ENCODE measurements at places on chromosomes 7 and 10. TPM values are rescaled to one million over a fixed set of nuclear protein-coding genes. Genes with fewer than 3 reads are reported as not detected.

DNA sequence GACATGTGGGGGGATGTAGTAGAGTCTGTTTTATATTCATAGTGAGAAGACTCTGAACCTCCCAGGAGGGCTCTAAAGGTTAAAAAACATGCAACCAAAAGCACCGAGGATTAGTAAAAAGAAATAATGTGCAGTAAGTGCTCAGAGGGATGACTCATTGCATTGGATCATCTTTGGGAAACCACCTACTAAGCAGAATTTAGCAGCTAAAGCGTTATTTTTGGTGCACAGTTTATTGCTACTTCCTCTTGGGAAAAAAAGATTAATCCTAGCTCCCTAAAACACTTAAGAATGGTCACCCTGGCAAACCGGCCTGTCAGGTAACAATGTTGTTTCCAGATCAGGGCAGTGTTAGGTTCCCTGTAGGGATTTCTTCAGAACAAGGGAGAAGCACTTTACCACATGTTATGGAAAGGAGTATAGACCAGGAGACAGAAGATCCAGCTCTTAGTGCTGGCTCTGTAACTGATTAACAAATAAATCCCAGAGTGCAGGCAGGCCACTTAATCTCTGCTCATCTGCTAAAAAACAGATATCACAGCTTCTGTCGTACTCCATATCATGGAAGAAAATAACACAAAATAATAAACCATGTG, 44.8 kb upstream of the FAM133B start:
- no peak for DNase-seq

- no peak for DNase-seq
Observed at GRCh38 chr10:29617880-29618340, 16.9 kb downstream of the SVIL start.

GRCh38 chr10:121848082-121848481, 79.7 kb downstream of the ATE1 start:
- no peak for DNase-seq

DNA sequence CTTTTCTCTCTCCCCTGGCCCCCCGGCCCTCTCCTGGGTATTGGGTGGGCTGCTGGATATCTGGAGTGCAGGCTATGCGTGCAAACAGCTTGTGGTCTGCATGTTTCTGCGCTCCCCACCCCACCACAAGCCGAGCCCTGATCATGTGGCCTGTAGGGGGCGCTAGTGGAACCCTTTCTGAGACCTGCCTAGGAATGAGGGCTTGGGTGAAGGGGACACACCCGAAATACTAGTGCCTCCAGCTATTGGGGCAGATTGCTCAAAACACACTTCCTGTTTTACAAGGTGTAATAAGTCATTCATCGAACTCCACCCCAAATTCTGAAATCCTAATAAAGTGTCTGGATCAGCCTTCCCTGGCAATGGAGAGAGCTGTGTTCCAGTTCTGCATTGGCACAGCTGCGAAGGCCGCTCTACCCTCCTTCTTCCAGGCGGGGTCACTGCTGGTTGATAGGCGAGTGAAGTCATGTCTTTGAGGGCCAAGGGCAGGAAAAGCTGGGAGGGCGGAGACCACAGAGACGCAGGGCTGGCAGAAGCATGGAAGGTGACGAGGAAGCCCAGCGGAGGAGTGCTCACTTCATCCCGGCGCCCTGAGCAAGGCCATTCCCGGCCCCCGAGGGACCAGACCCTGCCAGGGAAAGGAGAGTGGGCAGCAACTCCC, 19.8 kb upstream of the PRRT4 start:
- DNase-seq, result no peak

- DNase-seq, result no peak
Observed at GRCh38 chr7:20864221-20864620, 77.5 kb upstream of the SP8 start.

GRCh38 chr7:106029451-106029850, 66.4 kb downstream of the CDHR3 start:
- DNase-seq, result no peak

The ZNF727 gene
- total RNA-seq, result 4.0 TPM

DNA sequence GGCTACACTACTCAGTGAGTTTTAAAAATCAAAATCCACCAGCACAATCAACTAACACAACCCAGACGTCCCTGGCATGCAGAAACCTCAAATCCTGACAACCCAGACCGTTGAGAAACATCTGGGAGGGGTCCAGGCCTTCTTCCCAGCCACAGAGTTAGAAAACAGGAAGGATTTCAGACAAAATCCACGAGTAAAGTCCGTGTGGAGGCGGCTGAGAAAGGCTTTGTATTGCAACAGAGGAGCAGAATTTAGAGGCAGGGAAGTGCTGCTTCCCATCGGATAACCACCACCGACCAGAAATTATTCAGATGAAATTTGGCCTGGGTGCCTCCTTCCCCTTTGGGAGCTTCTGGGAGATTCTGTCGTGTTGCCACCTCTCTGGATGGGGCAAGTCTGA, 61.5 kb downstream of the TNS3 start:
- DNase-seq, result peak; percentile 78

DNA sequence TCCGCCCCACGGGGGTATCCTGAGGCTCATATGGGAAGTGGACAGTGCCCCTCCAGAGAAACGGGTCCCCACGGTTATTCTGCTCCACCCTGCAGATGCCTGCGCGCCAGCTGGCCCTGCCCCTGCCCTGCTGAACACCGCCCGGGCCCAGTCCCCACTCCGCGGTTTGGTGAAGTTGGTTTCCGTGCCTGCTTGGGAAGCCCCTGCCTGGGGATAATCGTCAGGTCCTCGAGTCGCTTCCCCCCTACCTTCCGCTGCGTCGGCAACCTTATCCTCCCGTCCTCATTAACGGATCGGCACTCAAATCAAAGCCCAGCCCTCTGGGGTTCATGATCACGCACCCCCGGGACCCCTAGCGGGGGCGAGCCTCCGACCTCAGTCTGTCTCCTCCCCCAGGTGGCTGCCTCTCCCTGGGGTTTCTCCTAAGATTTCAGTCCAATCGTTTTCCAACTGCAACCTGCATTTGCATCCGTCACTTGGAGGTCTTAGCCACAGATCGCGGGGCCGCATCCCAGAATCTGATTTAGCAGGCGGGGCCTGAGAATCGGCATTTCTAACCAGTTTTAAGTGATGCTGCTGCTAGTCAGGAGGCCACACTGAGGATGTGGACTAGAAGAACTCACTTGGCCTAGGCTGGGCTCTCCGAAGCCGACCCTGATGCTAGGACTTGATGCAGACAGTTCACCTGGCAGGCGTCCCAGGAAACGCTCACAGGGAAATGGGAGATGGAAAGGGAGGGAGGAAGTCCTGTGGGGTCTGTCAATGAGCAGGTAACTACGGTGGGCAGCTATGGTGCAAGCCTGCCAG, 27.6 kb downstream of the WDR86 start:
- DNase-seq, result no peak

GRCh38 chr10:95391164-95391563, 100.4 kb upstream of the PDLIM1 start:
- no peak for DNase-seq

- no peak for DNase-seq
Observed at GRCh38 chr10:80896959-80897358, 359.3 kb downstream of the SH2D4B start.

DNA sequence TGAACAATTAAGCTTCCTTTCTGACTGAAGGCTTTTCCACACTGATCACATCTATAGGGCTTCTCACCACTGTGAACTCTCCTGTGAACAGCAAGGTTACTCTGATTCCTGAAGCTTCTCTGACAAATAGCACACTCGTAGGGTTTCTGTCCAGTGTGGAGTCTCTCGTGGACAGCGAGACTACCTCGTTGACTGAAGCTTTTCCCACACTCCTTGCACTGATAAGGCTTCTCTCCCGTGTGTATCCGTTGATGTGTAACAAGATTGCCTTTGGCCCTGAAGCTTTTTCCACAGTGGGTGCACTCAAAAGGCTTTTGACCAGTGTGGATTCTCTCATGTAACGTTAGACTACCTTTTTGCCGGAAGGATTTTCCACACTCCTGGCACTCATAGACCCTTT, 4.4 kb downstream of the ZNF32 start:
- no peak for DNase-seq

The ACTL6B gene
- total RNA-seq, result 0.14 TPM
